IMR-90 (cell line): ENCODE measurements at places on chromosomes 7 and 10. TPM values are rescaled to one million over a fixed set of nuclear protein-coding genes. Genes with fewer than 3 reads are reported as not detected.

C7orf25 gene
- 6.1 and 8.9 TPM in 2 replicates for total RNA-seq

DNA sequence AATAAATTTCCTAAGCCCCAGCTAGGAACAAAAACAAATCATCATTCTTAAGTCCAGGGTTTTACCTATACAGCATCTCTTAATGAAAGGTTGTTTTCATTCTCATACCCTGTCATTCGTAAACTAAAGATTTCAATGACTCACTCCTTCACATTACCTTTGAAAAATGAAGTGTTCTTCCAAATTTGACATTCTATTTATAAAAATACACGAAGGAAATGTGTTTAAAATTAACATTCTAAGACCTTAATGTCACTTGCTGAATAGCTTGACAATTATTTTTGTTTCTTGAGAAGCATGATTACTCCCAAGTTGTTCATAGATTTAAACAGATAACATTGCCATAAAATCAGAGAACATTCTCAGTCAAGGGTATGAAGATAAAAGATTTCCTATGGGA is 1188.3 kb upstream of the SORCS1 start:
- no peak overlapping the region for H3K27ac ChIP-seq
- H3K27me3 ChIP-seq, result no peaks in the 10 kb centered on the region
- no peaks in the 10 kb centered on the region for H3K36me3 ChIP-seq
- no peak overlapping the region for H3K4me3 ChIP-seq
- DNase-seq, result no peak

SLC16A9 gene
- total RNA-seq, result 0.18 and 0.56 TPM in 2 replicates

HOXA4 gene
- total RNA-seq, result 0.36 and 1.1 TPM in 2 replicates

DNA sequence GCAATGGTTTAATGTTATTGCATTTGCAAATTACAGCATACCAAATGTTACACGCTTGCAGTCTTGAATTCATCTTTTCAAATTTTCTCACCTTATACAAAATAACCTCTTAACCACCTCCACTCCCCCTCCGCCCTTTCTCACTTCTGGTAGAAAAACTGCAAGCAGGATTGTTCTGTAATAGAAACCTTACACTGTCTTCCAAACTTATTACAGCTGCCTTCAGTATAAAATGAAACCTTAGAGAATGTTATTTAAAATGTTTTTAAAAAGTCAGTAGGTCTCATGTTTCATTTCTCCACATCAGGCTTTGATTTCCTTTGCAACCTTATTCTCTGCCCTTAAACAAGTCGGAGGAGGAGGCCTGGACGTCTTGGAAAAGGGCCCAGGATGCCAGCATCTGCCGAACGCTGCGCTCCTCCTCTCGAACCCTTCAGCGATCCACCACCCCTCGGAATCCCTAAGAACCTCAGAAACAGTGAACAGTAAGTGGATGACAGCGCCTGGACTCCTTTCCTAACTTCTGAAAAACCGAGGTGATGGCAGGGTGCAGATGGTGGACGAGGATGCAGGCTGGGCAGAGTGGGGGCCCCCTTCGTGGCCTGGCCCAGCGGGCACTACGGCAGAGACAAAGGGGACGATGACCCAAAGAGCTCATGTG is 74.0 kb downstream of the FGFR2 start:
- H3K36me3 ChIP-seq, result no peaks in the 10 kb centered on the region
- H3K4me3 ChIP-seq, result no peak overlapping the region
- H3K27me3 ChIP-seq, result no peaks in the 10 kb centered on the region
- H3K4me1 ChIP-seq, result no peaks in the 10 kb centered on the region

DNA sequence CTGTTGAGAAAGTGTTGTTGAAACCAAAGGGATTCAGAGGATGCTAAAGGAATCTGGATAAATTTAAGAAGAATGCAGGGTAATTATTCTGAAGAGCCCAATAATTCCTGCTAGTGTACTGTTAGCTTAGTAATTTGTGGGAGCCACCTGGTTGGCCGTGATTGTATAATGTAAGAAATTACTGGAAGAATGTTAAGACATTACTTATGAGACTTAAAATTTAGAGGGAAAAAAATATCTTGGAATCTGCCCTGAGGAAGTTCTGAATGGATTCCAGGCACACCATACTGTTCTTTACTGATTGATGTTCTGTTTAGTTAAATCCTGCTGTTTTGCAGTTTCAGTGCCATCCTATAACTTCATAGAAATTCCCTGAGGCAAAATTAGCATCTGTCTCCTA is 155.0 kb upstream of the RHOBTB1 start:
- H3K36me3 ChIP-seq, result no peaks in the 10 kb centered on the region
- H3K27ac ChIP-seq, result no peak overlapping the region
- DNase-seq, result no peak
- peaks cover 16% of the 10 kb centered on the region for H3K27me3 ChIP-seq
- no peaks in the 10 kb centered on the region for H3K4me1 ChIP-seq

ATP5F1C gene
- 343 and 367 TPM in 2 replicates for total RNA-seq

DNA sequence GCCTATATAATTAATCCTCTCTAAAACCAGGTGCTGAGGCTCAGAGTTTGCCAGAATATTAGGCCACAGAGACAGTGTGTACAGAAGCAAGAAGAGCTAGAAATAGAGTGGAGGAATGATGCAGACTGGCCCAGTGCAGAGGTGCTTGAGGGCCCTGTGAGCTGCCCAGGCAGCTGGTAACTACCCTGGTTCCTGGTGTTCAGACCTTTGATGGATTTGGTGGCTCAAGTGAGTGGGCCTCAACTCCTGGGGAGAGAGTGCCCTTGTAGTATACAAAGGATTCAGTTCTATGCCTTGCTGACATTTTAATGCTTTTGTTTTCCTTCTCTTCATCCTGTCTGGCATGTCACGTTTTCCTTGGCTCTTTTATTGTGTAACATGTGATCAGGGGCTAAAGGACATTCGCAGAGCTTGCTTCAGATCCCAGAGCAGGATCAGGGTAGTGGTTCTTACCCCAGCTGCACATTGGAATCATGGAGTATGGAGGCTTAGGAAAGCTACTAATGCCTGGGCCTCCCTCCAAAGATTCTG is 20.0 kb downstream of the LRRC4 start:
- DNase-seq, result no peak
- H3K4me1 ChIP-seq, result peaks cover 5% of the 10 kb centered on the region; the same call in 1 of the 2 replicates
- H3K27ac ChIP-seq, result no peak overlapping the region
- no peak overlapping the region for H3K4me3 ChIP-seq
- H3K36me3 ChIP-seq, result peaks cover 7% of the 10 kb centered on the region; the same call in 1 of the 2 replicates
- no peaks in the 10 kb centered on the region for H3K27me3 ChIP-seq

SNCG gene
- 10.6 and 11.9 TPM in 2 replicates for total RNA-seq

ANKRD61 gene
- total RNA-seq, result under 0.01 and 0.36 TPM in 2 replicates

SLC26A5 gene
- not detected in 2 replicates for total RNA-seq

- H3K36me3 ChIP-seq, result no peaks in the 10 kb centered on the region
- no peak overlapping the region for H3K27ac ChIP-seq
- H3K27me3 ChIP-seq, result peaks cover 33% of the 10 kb centered on the region
- peaks cover 7% of the 10 kb centered on the region; the same call in 1 of the 2 replicates for H3K4me1 ChIP-seq
- H3K4me3 ChIP-seq, result no peak overlapping the region
- DNase-seq, result no peak
Observed at GRCh38 chr10:78405736-78406135, 372.1 kb downstream of the RPS24 start.

MBL2 gene
- not detected in 2 replicates for total RNA-seq

SMNDC1 gene
- 3.9 and 8.6 TPM in 2 replicates for total RNA-seq

PAPOLB gene
- total RNA-seq, result under 0.01 TPM in 2 replicates

GPR37 gene
- 9.2 and 9.3 TPM in 2 replicates for total RNA-seq

- H3K27ac ChIP-seq, result no peak within 1 kb of the TSS
- no peaks in the 10 kb centered on the region for H3K4me1 ChIP-seq
- H3K4me3 ChIP-seq, result no peak within 1 kb of the TSS; the same call in 1 of the 2 replicates
- no peaks in the 10 kb centered on the region for H3K36me3 ChIP-seq
Observed at GRCh38 chr7:12403287-12404181, at the start of gene VWDE. Gene VWDE, minus strand, starts transcription at chr7:12403865. Its CDS starts 149 bp downstream, at chr7:12403716.
